Hematopoietic multipotent progenitor cell (in vitro differentiated cells): ENCODE measurements at places on chromosomes 16 and 17. TPM values are rescaled to one million over a fixed set of nuclear protein-coding genes. Genes with fewer than 3 reads are reported as not detected.

GRCh38 chr16:25060920-25061319 lies 45.8 kb upstream of the ARHGAP17 start:
- no peak for DNase-seq

GRCh38 chr16:1309888-1310831 lies 724 bp downstream of the UBE2I start:
- peak; percentile 36 for DNase-seq

DNA sequence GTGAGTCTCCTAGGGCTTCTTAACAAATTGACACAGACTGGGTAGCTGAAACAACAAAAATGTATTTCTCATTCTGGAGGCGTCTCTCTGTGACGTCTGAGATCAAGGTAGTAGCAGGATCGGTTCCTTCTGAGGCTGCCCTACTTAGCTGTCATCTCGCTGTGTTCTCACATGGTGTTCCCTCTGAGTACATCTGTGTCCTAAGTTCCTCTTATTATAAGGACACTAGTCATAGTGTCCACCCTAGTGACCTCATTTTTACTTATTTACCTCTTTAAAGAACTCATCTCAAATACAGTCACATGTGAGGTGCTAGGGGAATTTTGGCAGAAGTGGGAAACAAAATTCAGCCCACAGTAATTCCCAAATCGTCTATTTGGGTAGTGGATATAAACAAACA lies 529.1 kb downstream of the NPIPA7 start:
- no peak for DNase-seq

- no peak for DNase-seq
These were observed 12.7 kb downstream of the TERF2IP start for GRCh38 chr16:75660321-75660720.

Gene EVI2A
- total RNA-seq, result 13.7 TPM

Gene PRAC1
- not detected for total RNA-seq

Gene ZBTB4
- 17.8 TPM for total RNA-seq
